ENCODE measurements at places on chromosomes 7 and 10.

DNA sequence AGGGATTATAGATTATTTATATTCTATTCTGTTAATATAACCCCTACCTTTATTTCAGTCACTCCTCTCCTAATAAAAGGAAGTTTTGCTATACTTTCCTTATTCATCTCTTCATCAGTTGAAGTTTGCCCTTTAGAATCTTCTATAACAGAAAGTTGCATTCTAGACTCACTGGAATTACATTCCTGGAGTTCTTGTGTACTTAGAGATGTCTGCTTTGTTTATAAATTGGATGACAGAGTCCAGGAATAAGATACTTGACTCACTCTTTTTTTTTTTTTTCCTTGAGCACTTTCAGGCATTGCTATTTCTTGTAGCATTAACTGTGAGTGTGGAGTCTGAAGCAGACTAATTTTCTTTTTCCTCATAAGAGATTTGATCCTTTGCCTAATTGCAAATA, 640.8 kb downstream of the XPNPEP1 start:
- no peak for DNase-seq

- no peak for DNase-seq
Observed at GRCh38 chr10:105192861-105193260, 551.8 kb downstream of the SORCS3 start.

- no peak for DNase-seq
Observed at GRCh38 chr10:31219306-31219705, 99.7 kb upstream of the ZEB1 start.

DNA sequence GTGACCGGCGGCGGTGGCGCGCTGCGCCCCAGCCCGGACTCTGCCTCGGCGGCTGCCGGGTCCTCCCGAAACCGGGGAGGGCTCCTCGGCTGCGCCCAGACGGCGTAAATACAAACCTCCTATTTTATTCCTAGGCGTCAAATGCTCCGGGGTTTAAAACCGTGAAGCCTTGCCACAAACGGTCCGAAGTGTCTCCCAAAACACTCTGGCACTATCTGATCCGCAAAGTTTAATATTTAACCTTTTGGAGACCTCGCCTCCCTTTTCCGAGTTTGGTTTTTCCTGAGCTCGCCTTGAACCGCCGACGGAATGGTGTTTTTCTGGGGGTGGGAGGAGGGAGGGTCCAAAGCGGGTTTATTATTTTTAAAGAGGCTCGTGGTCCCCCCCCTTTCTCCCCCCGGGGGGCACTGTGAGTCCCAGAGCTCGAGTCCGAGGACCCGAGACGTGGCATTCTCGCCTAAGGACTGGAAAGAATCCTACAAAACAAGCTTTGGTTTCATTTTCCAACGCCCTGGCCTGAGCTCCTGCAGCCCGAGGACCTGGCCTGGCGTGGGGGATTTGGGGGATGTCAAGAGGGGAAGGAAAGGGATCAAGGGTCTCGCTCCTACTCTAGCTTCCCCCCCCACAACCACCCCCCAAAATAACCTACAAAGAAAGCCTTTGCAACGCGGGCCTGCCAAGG, 1.8 kb downstream of the TNRC18 start:
- DNase-seq: no peak

DNA sequence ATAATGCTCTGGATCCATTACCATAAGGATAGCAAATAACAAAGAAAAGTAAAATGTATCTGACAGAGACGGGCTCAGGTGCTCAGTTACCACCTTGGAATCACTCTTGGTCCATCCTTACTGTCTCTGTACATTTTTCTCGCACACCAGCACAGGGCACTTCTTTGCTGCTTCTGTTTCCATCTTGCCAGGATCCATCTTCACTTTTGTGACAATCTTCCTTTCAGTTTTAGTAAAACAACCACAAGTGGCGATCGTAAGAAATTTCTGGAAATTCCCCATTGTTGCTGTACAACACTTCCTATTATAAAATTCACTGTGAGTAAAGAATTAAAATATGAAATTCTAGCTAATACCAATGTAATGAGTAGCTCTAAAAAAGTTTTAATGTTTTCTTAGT, 695.5 kb downstream of the GRM8 start:
- no peak for DNase-seq

GRCh38 chr7:137886281-137886680, 39.5 kb upstream of the DGKI start:
- no peak for DNase-seq

GRCh38 chr10:50605269-50605950, 18.3 kb downstream of the SGMS1 start:
- DNase-seq: peak; percentile 11

DNA sequence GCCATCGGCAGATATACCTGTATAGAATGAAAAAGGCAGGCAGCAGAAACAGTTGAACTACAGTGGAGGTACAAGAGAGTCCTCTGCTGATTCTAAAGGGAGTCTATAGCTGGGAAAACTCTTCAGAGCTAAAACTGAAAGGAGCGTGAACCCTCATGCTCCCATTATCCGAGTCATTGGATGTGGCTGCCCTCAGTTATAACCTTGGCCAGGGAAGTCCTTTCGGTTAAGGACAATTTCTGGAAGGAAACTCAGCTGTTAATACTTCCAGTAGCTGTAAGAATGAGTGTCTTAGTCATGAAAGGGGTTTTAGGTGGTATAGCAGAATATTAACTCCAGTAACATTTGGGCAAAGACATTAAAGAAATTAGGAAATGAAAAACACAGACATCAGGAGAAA, 14.6 kb upstream of the GNAT3 start:
- no peak for DNase-seq

GRCh38 chr10:89414146-89414878, at the start of gene IFIT5:
Gene IFIT5 (plus strand): TSS chr10:89414568. CDS start chr10:89414799, 231 bp downstream.
- peak; percentile 74 for DNase-seq
